ENCODE measurements at places on chromosomes 7 and 10. TPM values are rescaled to one million over a fixed set of nuclear protein-coding genes. Genes with fewer than 3 reads are reported as not detected.

DNA sequence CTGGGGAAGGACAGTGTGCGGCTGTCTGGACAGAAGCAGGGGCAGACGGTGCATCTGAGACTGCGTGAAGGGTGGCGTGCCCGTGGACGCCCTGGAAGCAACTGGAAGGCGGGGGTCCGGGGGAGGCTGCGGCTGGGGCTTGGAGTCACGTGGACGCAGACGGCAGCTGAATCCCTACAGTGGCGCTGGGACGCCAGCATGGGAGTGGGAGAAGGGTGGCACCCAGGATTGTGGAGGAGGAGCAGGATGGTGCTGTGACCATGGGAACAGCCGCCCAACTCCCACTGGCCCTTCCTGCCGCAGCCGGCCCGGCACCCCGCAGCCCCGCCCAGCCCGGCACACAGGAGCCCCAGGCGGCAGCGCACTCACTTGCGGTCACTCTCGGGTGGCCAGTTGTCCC lies 9.7 kb downstream of the INTS1 start:
- DNase-seq = no peak

DNA sequence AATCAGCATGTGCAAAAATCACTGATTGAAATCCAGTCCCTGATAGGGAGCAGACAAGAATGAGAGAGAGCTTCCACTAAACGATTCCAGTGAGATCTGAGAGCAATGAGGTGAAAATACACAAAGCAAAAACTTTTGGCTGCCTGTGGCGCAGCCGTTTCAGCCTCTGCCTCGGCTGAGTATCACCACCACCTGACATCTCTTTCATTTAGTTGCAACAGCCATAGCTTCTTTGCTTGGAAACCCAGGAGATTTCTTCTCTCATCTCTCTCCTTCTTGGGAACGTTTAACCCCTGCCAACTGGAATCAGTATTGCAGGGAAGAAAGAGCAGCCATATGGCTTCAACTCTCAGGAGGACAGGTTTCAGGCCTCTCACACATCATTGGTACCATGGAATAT lies 237.3 kb upstream of the AGK start:
- DNase-seq = no peak

GRCh38 chr10:30774261-30774660 lies 144.7 kb upstream of the LYZL2 start:
- no peak for DNase-seq

DNA sequence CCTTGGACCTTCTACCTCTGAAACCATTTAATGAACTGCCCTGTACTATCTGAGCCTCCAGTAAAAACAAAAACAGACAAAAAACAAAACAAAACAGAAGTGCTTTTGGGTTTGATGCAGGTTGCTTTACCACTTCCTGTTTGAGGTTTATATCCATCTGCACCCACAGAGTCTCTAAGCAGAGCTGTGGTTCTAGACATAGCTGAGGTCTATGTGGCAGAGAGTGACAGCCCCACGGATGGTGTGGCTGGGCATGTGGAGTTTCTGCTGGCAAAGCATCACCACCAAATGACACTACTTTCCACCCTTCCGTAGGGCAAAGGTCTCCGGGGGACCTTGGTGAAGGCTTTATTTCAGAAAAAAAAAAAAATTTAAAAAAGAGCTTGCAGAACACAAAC lies 754.2 kb downstream of the GRID1 start:
- no peak for DNase-seq

GRCh38 chr10:77305650-77306632 lies 331.7 kb downstream of the KCNMA1 start:
- DNase-seq = no peak

DNA sequence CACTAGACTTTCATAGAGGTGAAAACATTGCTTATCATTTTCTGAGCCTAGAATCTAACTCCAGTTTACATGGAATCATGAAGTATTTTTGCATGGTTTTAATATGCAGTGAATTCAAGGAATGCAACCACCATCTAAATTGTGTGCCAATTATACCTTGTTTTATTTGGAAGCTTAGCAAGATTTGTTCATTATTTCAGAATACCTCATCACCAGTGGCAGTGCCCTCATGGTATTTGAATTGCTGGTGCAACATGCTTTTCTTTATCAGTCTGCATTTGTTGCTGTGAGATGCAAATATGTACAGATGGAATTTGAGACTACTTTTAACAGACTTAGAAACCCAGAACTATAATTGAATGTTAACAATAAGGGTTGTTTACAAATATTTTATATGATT lies 18.7 kb upstream of the ZNF800 start:
- no peak for DNase-seq

Gene OR2F1
- not detected for polyA plus RNA-seq

Gene ZNF485
- polyA plus RNA-seq = 2.6 TPM
